ENCODE measurements at places on chromosomes 5 and 9.

DNA sequence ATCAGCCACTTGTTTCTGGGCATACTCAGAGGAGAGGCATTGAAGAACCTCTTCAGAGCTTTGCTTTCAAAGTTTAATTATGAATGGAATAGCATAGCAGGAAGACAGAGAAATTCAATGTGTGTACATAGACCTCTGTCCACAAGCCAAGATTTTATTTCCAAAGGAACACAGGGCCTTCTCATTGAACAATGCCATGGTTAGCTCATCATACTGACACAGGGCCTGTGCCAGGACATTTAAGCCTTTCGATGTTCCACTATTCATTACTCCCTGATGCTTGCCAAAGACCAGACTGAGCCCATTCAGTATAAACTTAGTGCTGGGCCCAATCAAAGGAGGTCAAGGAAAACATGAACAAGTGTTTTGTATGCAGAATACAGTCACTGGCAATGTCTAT, 280.8 kb downstream of the FBXL17 start:
- DNase-seq = no peak

DNA sequence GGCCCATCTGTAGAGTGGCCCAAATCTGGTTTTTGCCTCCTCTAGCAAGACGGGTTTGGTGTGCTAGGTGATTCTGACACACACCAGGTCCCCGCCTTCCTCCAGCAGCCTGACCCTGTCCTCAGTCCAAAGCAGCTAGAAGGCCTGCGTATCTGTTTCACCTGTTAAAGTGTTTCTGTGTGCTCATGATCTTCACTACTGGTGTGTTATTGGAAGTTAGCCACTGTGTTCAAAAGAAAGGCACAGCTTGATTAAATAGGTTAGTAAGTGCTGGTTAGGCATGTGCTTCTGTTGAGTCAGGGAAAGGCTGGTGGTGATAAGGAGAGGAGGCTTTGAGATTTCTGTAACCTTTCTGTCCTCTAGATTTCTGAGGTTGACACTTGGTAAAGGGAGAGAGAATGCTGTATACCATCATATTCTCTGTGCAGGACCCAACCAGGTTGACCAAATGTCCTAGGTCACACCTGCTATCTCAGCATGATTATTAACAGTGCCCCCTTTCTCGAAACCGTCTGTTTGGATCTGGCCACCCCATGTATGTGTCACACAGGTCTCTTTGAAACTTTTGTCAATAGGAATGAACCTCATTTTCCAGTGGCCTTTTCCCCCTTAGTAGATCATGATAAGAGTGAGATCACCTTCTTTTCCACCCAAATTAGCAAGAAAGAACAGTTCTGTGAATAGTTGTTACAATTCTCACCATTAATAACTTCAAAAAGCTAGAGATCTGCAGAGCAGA, 58.8 kb downstream of the ARHGAP26 start:
- no peak for DNase-seq

GRCh38 chr9:87592554-87593358, 95.1 kb downstream of the DAPK1 start:
- no peak for DNase-seq

DNA sequence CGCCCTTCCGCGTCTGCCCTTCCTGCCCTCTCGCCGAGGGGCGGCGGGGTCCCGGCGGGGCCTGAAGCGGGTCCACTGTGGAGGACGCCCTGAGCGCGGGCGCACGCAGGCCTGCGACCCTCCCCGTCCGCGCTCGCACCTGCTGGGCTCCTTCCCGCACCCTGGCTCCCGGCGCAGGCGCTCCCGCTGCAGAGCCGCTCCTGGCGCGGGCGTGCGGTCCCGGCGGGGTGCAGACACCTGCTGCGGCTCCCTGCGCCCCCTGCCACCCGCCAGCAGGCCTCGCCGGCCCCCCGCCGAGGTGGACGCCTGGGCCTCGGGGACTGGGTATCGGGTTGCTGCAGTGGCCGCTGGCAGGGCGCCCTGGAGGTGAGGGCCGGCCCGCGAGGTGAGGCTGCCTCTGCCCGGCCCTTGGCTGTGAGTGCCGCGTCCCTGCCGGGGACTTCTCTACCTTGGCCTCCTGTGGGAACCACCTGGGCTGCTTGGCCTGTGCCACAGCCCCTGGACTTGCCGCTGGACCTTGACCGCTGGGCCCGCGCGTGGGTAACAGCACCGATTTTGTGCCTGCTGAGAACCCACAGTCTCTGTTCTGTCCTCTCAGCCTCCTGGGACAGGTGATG, 627 bp downstream of the ARRDC1 start:
- DNase-seq = no peak

DNA sequence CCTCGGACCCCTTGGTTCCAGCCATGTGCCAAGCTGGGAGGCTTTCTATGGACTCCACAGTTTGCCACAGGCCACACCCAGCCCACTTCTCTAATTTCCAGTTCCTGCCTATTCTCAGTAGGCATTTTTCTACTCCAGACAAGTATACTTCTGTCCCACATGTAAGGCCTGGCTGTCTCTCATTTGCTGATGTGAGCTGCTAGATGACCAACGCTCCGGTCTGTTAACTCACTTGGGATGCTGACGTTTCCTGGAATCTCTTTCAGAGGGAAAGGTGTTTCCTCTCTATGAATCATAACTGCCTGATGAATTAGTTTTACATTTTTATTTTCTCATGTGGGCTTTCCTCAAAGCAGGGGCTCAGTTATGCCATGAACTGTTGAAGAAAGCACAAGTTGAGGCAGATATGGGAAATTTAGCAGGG, 36.3 kb downstream of the ERGIC1 start:
- no peak for DNase-seq

DNA sequence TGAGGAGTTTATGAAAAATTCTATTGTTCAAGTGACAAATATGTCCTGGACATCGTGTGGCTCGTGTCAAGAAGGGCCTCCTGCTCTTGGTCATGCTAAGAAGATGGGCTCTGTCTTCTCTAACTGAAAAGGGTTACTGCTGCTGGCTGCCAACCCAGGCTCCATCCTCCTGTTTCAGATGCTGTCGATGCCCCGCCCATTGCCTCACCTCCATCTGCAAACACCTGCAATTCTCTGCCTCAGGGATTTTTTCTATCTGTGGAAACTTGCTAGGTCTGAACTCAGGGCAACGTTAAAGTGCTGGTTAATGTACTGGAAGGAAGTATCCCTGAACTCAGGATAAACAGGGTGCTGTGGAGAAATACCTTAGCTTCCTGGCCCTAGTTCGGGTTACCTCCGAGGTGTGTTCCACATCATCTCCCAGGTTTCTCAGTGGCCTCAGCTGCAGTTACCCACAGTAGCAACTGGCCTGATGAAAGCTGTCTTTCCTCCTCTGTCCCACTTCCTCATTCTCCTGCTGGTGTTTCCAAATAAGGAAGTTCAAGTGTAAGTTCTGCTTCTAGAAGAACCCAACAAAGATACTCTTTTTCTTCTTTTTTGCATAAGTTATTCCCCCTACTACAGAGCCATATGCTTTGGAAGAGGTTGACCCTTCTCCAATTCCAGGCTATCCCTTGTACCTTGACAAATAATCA, 151.7 kb upstream of the SMIM23 start:
- DNase-seq = no peak

GRCh38 chr9:136719195-136719880, 7.0 kb downstream of the DIPK1B start:
- DNase-seq = no peak

DNA sequence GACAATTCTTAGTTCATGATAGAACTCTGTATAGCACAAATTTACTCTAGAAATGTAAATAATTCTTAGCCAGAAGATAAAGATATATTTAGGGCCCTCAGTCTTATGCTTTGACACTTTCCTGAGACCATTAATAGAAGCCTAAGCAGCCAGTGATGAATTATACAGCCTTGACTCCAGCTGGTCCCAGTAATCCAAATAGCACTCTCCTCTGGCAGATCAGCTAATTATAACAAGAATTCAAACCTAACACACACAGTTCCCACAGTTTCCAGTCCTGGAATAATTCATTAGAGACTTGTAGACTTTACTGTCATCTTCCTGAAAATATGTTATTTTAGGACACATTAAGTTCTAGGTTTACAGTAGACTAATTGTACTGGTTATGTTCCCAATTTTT, 50.4 kb downstream of the SHOC1 start:
- DNase-seq = no peak

DNA sequence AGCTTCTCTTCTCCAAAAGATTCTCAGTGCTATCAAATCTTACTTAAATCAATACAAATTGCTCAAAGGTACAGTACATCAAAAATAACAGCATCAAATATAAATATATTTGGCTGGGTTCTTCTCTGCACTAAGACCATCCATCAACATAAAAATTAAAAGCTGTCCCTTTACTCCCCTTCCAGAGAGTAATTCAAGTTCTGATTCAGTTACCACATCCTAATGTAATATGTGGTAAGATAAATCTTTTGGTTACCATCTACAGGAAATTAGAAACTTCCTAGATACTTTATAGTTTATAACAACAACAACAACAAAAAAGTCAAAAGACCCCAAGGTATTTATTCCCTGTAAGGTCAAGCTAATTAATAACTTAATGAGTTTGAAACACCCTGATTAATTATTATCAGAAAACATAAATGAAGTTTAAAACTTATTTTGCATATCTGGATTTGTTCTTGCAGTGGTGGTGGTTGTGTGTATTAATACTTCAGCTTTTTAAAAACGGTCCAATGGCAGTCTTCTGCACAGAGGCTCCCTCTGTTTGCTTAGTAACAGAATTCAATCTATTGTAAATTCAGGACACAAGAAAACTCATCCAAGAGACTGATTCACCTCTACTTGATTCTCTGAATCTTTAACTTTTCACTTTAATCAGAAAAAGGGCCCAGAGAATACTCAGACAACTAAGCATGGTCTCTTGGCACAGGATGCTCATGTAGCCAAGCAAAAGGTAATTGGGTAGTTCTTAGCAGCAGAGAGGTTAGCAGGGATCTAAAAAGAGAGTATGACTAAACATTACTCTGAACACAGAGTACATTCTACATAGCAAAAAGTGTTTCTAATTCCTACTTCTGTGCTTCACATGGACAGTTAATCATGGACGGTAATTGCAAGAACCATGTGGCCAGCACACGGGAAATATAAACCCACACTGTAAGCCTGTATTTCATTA, 20.1 kb downstream of the DIAPH1 start:
- DNase-seq = no peak

DNA sequence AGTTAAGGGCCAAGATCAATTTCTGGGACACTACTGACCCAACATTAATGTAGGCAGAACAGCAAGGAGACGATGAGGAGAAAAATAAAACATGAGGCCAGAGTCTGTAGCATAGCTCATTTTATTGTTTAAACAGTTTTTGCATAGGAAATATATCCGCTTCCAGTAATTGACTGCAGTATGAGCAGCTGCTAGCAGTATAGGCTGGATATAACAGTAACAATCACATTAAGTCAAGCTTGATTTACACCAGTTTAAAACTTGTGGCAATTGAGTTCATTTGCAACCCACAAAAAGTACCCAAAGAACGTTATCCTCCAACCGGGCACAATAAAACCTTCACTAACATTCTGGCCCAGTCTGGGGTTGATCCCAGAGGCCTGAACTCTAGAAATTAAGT, 232.2 kb downstream of the NFIB start:
- DNase-seq = no peak

DNA sequence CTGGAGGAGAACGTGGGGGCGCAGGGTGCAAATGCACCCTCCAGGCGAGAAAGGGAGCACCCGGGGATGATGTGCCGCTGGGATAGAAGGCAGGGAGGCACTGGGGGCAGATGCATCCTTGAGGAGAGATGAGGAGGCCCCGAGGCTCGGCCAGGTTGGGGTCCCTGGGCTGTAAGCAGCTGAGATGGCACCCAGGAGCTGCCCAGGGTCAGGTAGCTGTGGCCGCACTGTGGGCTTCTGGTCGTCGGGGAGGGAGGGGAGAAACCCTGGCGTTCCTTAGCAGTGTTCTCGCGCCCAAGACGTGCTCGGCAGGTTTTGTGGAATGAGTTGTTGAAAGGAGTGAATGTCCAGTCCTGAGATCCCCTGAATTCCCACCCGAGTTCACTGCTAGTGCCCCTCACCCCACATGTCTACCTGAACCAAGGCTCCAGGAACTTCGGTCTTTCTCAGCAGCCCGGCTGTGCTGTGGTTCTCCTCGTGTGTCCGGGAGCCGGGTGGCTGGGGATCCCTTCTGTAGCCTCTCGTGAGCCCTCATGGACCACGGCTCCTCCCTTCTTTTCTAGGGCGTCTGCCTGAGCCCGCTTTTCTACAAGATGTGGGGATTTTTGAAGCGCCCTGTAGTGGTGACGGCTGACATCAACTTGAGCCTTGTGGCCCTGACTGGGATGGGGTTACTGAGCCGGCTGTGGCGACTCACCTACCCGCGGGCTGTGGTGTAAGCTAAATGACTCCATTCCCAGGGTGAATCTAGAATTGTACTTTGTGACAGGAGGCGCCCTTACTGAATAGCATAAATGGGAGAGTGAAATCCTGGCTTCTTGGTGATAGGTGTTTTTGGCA, 1.1 kb downstream of the POMT1 start:
- DNase-seq = no peak

DNA sequence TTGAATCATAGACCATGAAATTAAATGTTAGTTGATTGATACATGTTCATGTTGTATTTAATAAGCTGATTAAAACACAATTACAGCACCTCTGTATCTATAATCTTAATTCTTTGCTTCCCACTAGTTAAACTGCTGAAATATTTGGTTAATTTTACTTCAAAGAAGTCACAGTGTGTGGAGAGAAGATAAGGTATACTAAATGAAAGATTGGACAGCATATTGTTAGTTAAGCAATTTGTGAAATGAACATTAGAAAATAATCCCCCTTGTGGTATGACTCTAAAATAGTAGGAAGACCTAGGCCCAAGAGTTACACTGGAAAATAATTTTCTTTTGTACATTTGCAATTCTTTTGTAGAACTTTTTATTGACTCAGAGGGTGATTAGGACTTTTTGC, 30.3 kb downstream of the MAN2A1 start:
- no peak for DNase-seq

- no peak for DNase-seq
Measured at GRCh38 chr5:12626556-12626955, 722.3 kb upstream of the CTNND2 start.

GRCh38 chr9:21670374-21670773, 132.1 kb upstream of the MTAP start:
- no peak for DNase-seq

- DNase-seq = no peak
Measured at GRCh38 chr9:2107906-2108451, 92.8 kb downstream of the SMARCA2 start.

- no peak for DNase-seq
Measured at GRCh38 chr5:127353796-127354195, 63.2 kb downstream of the MEGF10 start.

Measured in coronary artery (tissue), 2 donors.